ENCODE measurements at places on chromosomes 6 and 20.
A peak's percentile ranks its signal among the peaks of the same experiment; 100 is the strongest.

GRCh38 chr6:167678102-167679101, 148.3 kb upstream of the AFDN start:
- peak; percentile 37 for DNase-seq

GRCh38 chr20:43525021-43525420, 17.5 kb downstream of the L3MBTL1 start:
- no peak for DNase-seq

GRCh38 chr20:58895448-58896180, 43.1 kb downstream of the GNAS start:
- DNase-seq: no peak

GRCh38 chr6:70563530-70563929, 3.2 kb upstream of the SDHAF4 start:
- DNase-seq: no peak

- DNase-seq: no peak
These were observed 3.7 kb upstream of the HEBP2 start for GRCh38 chr6:138400326-138400725.

DNA sequence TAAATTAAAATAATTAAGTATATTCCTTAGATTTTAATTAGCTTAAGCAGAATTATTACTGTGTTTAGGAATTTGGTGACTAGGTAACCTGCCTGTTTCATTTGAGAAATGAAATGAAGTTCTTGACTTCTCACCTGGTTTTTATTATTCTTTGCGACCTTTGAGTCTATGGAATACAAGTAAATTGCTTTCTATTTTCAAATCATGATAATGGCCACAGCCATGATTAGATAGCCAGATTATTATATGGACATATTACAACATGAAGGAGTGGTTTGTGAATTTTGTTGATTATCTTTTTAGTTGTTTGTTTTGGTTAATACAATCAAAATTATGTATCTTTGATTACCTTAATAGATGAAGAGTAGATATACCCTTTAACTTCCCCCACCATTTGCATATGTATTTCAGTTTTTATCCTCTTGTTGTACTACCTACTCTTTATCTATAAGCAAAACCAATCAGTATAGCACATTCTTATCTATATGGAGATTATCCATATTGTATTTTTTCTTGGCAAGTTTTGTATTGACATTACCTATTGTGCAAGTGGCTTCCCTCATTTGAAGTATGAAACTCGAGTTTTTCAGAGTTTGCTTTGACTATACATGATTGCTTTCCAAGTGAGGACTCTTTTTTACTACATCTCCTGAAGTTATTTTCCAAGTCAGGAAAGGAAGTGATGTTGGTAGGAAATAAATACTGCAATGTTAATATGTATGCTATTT, 47.9 kb downstream of the CD2AP start:
- DNase-seq: no peak

- peak; percentile 65 for DNase-seq
These were observed 5.2 kb downstream of the SIRPA start for GRCh38 chr20:1900321-1900801.

- DNase-seq: no peak
These were observed 49.3 kb downstream of the ARFGEF2 start for GRCh38 chr20:48970681-48971365.

GRCh38 chr6:67285770-67286495, 1349.1 kb upstream of the ADGRB3 start:
- DNase-seq: no peak

GRCh38 chr6:141988327-141988726, 144.4 kb upstream of the GJE1 start:
- no peak for DNase-seq

GRCh38 chr6:56245903-56246351, 1.5 kb downstream of the COL21A1 start:
- no peak for DNase-seq

- DNase-seq: no peak
These were observed 104.2 kb upstream of the GJE1 start for GRCh38 chr6:142028527-142028926.

DNA sequence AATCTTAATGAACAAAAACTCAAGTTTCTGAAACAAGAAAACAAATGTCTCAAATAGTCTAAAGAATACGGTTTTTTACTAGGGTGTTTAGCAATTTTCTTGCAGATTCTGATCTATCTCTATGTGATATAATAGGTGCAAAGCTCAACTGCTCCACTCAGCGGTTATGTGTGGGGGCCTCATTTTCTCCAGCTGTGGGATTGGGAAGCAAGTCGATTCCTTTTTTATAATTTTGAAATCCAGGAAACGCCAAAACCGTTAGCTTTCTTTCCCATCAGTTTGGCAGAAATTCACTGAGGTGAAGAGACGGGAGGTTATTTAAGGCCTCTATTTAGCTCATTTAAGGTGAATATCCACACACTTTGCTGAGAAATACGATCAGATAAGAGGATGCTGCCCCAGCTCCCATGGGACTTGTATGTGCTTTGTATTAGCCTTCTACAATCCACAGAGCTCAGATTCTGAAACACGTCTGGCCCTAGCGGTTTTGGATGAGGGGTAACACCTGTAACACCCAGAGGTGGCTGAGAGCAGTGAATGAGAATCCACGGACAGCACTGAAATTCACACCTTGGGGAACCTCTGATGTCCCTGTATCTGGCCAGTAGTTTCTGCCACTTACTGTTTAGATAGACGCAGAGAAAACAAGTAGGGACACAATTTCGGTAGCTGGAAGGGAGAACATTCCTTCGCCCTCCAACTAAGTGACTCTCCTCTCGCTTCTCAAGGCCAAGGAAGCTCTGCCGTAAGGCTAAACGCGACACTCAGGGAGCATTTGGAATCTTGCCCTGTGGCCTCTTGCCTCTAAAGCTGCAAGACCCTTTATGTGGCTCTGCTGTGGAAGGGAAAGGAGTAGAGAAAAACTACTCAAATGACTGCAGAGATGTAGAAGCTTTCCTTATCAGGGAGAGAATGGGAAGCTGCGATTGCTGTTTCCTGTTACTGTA, 6.5 kb upstream of the BCAS4 start:
- peak; percentile 41 for DNase-seq

DNA sequence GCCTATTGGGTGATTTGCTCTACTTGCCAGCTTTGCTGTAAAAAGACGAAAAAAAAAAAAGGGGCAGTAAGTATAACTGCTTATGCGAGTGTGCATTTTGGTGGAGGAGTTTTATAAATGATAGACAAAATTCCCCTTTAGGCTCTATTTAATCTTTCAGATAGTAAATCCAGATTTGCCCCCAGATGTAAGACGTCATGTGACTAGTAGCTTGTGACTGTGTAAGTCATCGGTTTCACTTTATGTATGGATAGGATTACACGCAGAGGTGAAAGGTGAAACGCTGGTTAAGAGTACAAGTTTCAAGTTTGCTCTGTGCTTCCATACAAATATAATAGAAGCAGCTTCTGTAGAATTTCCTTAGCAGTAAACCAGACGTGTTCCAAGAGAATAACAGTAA, 7.9 kb downstream of the RAB32 start:
- no peak for DNase-seq

GRCh38 chr20:34397096-34397495, 34.0 kb downstream of the ITCH start:
- no peak for DNase-seq

GRCh38 chr20:12410783-12411182, 493.1 kb downstream of the BTBD3 start:
- DNase-seq: no peak

DNA sequence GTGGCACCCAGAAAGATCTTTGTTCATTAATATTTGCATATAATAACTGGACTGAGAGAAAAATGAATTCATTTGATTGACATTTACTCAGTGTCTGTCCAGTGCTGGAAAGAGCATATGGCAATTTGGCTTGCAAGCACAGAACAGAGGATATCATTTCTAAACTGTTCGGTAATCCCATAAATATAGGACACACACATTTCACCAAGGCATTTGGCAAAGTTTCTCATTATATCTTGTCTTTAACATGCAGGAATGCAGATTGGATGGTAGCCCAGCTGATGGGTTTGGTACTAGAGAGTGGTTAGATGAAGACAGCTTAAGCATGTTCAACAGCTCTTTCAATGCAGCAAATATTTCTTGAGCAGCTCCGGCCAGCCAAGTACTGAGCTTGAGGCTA, 259.2 kb downstream of the PRKN start:
- no peak for DNase-seq

DNA sequence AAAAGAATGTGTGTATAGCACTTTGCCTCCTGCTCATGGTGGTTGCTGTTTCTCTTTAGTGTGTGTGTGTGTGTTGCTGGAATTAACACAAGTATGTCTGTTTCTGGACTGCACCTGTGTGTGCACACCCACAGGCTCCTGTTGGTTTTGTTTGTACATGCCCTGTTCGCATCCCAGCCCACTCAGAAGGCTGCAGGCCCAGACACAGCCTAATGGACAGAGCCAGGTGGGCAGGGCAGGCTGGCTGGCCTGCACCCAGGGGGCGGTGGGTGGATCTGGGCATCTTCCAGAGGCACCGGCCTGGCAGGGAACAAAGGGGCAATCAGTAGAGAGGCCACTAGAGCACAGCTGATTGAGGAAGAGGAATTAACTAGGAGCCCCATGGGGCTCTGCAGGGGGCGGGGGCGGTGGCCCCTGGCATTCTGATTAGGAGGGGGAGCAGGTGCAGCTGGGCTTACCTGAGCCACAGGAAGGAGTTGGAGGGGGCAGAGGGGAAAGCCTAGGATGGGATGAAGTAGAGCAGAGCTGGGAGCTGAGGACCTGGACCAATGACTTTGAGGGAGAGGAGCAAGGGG, 21.9 kb downstream of the CD40 start:
- DNase-seq: peak; percentile 74

- no peak for DNase-seq
These were observed 212.5 kb downstream of the BMP7 start for GRCh38 chr20:57053793-57054552.

- no peak for DNase-seq
These were observed 197.4 kb downstream of the PTPRK start for GRCh38 chr6:128323011-128323410.

GRCh38 chr20:37282556-37282955, 6.9 kb upstream of the MANBAL start:
- peak; percentile 26 for DNase-seq

- DNase-seq: no peak
These were observed 374.3 kb upstream of the SLC35B3 start for GRCh38 chr6:8809662-8810061.

DNA sequence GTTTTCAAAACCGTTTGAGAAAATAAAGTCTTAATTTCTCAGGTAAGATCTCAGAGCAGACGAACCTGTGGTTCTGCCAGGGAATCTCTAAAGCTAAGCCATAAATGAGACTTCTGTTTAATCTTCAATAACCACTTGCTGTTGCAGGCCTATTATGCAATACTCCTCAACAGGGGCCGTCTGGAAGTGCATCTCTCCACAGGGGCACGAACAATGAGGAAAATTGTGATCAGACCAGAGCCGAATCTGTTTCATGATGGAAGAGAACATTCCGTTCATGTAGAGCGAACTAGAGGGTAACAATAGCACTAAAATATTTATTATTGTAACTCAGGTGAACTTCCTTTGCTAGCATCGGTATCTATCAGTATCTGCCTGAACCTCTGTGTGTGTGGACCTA, 223.7 kb downstream of the ARHGAP18 start:
- no peak for DNase-seq

GRCh38 chr20:41185013-41185757, 47.8 kb downstream of the PLCG1 start:
- DNase-seq: no peak

GRCh38 chr6:24145690-24146131, 19.7 kb downstream of the NRSN1 start:
- no peak for DNase-seq

- peak; percentile 58 for DNase-seq
These were observed 4.1 kb downstream of the NHLRC1 start for GRCh38 chr6:18118330-18118729.

- no peak for DNase-seq
These were observed 75.7 kb downstream of the TTLL2 start for GRCh38 chr6:167400482-167401138.

GRCh38 chr6:48426636-48427035, 315.6 kb upstream of the PTCHD4 start:
- no peak for DNase-seq

DNA sequence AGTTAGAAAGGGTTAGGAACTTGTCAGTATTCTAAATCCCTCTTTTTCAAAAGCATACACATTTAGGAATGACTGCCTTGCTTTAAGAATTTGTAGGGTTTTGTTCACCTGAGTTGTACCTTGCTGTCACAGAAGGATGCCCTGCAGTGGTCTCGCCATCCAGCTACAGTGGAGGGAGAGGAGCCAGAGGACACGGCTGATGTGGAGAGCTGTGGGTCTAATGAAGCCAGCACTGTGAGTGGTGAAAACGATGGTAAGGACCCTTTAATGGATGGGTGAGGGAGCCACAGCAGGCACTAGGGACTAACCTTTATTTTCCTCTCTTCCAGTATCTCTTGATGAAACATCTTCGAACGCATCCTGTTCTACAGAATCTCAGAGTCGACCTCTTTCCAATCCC, 69.9 kb downstream of the ASXL1 start:
- DNase-seq: no peak

DNA sequence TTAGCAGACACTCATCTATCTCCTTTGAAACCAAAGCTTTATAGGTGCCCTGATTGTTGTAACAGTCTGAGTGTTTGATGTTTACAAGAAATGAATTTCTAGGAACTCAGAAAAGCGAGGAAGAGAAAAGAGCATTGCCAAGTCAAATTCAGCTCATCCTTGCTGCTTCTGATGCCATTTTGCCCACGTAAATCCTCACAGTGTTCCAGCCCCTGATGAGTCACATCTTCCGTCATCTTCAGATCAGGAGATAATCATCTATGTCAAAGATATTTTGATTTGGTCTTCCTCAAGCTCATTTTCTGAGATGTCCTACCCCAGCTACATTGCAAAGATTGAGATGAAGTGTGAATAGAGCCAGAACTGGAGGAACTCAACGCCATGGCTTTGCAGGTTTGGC, 426.2 kb downstream of the BMP2 start:
- no peak for DNase-seq

DNA sequence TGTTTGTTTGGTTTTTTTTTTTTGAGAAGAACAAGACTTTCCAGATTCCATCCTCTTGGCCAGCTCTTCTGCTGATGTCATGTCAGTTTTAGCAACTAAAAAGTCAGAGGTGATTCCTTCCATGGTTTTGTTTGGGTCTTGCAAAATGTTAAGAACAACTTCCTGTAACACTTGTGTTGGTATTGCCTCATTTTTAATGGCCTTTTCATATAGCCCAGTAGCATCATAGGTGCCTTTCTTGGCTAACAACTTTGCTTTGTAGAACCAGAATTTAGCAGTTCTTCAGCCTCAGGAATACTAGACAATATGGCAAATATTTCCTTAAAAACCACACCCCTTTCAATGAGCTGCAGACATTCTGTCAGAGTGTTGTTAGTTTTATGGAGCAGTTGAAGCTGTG, 99.5 kb upstream of the SIRPG start:
- DNase-seq: no peak

GRCh38 chr6:167760979-167761793, 65.5 kb upstream of the AFDN start:
- no peak for DNase-seq

GRCh38 chr20:19823216-19823615, 65.2 kb downstream of the RIN2 start:
- peak; percentile 56 for DNase-seq

GRCh38 chr6:1181939-1182605, 129.8 kb upstream of the FOXQ1 start:
- DNase-seq: no peak

Measured in NCI-H2171 (cell line).